ENCODE measurements at places on chromosomes 6 and 20. TPM values are rescaled to one million over a fixed set of nuclear protein-coding genes. Genes with fewer than 3 reads are reported as not detected.

Gene ERVFRD-1
- total RNA-seq: not detected

Gene PNPLA1
- not detected for total RNA-seq

Gene PTPRK
- 27.1 TPM for total RNA-seq

Gene PBOV1
- not detected for total RNA-seq

Gene FAM50B
- 7.4 TPM for total RNA-seq

Gene F13A1
- not detected for total RNA-seq

Gene SNPH
- total RNA-seq: 7.7 TPM

All from fibroblast of the aortic adventitia (primary cell).